Caco-2 (cell line): ENCODE measurements at places on chromosomes 13 and 19. TPM values are rescaled to one million over a fixed set of nuclear protein-coding genes. Genes with fewer than 3 reads are reported as not detected.

ZNF724 gene
- total RNA-seq = 10.6 and 11.8 TPM in 2 replicates

FREM2 gene
- total RNA-seq = 35.5 and 42.6 TPM in 2 replicates

EID2B gene
- 2.1 and 2.8 TPM in 2 replicates for total RNA-seq

METTL21C gene
- not detected in 2 replicates for total RNA-seq

DNA sequence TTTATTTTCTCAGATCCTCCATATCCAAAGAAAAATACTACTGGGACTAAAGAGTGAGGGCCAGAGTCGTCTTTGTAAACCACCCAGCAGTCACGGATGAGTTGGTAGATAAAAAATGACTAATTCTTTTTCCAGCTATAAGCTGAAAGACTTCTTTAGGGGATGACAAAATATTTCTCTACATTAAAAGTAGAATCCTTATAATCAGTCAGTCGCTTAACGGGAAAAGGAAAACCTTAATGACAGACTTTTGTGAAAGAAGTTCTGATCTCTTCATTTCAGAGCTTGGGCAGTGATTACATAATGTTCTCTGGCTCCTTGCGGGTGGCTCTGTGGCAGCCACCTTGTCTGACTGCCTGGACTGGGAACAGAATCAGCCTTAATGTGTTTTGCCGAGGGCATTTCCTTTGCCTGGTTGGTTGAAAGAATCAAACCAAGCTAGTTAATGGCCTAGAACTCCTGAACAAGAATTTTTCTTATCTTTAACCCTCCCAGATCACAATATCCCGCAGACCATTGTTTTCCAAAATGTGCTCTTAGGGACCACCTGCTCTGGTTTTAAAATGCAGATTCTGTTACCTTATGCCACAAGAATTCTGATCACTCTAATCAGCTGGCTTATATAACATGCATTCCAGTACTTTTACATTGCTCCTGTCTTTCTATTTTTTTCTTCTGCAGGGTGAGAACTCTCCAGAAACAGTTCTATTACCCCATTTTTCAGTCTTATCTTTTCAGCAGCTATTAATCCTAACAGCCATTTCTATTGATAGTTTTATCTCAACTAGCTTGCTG, 2.5 kb downstream of the ITM2B start:
- no peak for DNase-seq

GRCh38 chr13:34748073-34748472, 194.0 kb upstream of the NBEA start:
- no peak for DNase-seq

DNA sequence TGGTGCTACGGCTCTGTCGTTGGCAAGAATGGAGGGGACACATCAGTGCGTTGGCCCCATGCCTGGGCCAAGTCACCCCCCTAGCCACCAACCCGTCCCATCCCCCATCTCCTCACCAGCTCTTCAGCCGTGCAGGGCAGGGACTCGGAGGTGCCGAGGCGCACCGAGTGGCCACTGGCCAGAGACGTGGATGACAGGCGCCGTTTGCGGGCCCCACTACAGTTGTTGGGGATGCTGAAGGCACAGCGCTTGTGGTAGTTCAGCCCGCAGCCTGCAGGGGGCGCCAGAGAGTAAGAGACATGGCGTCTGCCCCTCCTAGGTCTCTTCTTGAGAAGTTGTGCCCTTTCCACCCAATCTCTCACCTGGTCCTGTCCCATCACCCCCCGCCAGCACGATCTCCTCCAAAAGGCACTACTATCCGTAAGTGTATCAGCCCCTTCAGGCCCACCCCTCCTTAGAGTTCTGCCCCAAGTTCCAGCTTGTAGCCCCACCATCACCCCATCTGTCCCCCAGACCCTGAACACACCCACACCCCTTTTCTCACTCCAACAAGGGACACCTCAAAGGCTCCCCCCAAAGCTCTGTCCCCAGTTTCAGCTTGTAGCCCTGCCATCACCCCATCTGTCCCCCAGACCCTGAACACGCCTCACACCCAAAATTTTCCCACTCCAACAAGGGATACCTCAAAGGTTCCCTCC, 12.4 kb downstream of the PRKD2 start:
- DNase-seq = no peak

GRCh38 chr13:109704771-109705635, 81.4 kb downstream of the IRS2 start:
- DNase-seq = peak; percentile 26

DNA sequence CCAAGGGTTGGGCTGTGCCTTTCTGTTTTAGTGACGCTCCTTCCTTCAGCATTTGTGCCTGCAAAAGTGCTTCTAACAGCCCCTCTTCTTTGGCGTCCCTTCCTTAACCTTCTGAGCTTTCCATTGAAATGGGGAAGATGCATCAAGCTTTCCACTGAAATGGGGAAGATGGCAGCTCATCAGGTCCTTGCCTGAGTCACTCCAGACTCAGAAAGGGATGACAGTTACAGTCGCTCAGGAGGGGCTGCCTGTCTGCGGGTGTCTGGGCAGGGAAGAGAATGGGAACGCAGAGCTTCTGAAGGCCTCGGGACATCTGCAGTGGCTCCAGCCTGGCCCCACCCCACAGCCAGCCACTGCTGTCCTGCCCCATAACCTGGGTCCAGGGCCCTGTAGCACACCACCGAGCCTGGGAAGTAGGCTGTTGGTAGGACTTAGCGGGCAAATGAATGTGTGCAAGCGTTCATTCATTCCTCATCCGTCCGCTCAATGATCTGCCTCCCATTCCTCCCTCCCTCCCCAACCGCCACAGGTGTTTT, 9.8 kb downstream of the AP1M1 start:
- DNase-seq = no peak

DNA sequence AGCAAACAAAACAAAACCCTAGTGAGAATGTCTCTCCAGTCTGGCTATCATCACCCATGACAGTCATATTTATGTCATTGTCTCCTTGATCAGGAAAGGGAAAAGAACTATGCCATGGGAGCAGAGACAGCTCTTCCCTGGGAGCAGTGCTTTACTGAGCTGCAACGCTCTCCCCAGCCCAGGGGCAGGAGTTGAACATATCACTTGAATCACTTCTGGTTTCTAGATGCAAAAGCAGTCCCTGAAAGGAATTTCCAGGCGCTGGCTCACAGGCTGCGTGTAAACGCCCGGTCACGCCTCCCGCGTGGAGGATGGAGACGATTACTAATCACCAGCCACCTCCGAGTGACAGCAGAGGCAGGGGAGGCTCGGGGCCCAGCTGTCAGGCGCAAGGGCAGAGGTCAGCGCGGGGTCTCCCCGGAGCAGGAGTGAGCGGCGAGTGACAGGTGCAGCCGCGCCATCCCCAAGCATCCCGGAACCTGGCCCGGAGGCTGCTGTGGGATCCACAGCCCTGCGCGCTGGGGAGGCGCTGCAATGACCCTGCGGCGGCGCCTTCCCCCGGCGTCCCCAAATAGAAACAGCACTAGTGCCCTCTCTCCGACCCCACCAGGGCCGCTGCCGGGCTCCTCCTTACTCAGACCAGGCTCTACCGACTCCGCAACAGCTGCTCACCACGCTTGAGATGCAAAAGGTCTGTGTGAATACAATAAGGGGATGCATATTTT, 23.5 kb upstream of the DCLK1 start:
- no peak for DNase-seq

DNA sequence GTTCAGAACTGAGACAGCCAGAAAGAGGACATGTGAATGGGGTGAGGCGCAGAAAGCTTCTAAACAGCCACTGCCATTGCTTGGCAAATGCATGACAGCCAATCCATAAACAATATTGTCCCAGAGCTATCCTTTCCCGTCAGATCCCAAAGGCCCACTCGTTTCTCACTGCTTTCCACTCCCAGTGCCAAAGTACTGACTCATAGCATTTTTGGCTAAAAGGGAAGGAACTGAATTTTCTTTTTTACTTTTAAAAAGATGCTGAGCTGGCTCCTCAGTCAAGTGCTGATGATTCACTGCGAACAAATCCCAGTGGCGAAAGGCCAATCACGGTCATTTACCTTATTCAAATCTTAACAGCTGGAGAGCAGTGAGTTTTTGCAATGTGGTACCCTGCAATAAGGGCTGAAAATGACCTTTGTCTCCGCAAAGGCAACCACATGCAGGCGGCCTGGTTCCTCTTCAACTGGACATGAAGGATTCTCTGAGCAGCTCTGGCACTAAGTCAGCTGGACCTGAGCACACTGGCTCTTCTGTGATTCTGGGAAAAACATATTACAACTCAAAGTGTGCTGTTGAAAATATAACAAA, 151.7 kb downstream of the DCLK1 start:
- DNase-seq = no peak

DNA sequence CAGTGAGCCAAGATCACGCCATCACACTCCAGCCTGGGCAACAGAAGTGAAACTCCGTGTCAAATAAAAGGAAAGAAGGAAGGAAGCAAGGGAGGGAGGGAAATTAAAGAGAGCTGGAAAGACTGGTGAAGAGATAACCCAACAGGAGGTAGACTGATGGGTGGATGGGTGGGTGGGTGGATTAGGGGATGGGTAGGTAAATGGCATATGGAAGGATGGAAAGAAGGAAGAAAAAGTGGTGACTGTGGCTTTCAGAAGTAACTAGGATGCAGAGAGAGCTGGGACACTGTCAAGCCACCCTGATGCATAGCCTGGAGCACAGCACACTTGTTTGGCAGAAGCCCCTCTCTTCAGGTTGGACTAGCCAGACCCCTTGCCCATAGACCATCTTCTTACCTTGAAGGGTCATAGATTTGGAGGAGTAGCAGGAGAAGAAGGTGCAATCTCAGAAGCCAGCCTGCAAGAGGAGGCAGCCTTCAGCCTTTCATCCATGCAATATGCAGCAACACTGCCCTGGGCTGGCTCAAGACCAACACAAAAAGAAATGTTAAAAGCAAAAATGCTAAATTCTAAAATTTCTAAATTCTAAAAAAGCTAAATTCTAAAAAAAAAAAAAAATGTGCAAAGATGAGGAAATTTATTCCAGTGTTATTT, 5.1 kb downstream of the IQCN start:
- no peak for DNase-seq

- peak; percentile 53 for DNase-seq
Measured at GRCh38 chr13:45615501-45616101, at the start of gene ERICH6B. ERICH6B (minus strand) TSS chr13:45615739; CDS start chr13:45597005, 18,734 bp downstream.

- DNase-seq = no peak
Measured at GRCh38 chr13:23619068-23619855, 49.0 kb downstream of the TNFRSF19 start.

DNA sequence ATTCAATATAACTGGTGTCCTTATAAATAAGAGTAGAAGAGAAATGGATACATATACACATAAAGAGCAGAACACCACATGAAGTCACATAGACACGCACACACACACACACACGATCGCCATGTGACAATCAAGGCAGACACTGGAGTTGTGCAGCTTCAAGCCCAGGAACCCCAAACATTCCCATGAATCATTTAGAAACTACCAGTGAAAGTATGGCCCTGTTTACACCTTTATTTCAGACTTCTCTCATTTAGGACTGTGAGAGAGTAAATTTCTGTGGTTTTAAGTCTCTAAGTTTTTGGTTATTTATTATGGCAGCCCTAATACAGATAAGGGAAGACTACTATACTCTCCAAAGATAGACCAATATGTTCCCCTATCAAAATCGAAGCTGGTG, 20.4 kb upstream of the TNFSF13B start:
- DNase-seq = no peak

GRCh38 chr13:47046706-47047105, 149.9 kb upstream of the HTR2A start:
- DNase-seq = no peak

GRCh38 chr19:35295792-35296462, 4.0 kb downstream of the MAG start:
- no peak for DNase-seq
